ENCODE measurements at places on chromosomes 6 and 20. TPM values are rescaled to one million over a fixed set of nuclear protein-coding genes. Genes with fewer than 3 reads are reported as not detected.

Gene OTOR
- not detected for total RNA-seq

Gene TMEM74B
- not detected for total RNA-seq

Gene CHMP4B
- total RNA-seq, result 167 TPM

Gene LKAAEAR1
- 25.2 TPM for total RNA-seq

Gene MTFR2
- total RNA-seq, result 14.2 TPM

Gene PNPLA1
- not detected for total RNA-seq

Gene GNAS-AS1
- 5.2 TPM for total RNA-seq

Gene RAET1G
- total RNA-seq, result not detected

Gene TUBB2A
- 69.0 TPM for total RNA-seq

Gene KCNK15
- total RNA-seq, result not detected

Gene SLC32A1
- total RNA-seq, result not detected

Gene SLCO4A1
- total RNA-seq, result 65.5 TPM

Gene SLC24A3
- total RNA-seq, result not detected

Gene SIRPD
- total RNA-seq, result not detected

Gene HMGCLL1
- total RNA-seq, result not detected

Gene SCGN
- total RNA-seq, result not detected

Gene MATN4
- total RNA-seq, result 0.10 TPM

Gene HS3ST5
- total RNA-seq, result not detected

Gene AGPAT1
- 61.0 TPM for total RNA-seq
